Activated T-cell treated with anti-CD3 and anti-CD28 coated beads for 4 hours (primary cell): ENCODE measurements at places on chromosomes 16 and 17.

DNA sequence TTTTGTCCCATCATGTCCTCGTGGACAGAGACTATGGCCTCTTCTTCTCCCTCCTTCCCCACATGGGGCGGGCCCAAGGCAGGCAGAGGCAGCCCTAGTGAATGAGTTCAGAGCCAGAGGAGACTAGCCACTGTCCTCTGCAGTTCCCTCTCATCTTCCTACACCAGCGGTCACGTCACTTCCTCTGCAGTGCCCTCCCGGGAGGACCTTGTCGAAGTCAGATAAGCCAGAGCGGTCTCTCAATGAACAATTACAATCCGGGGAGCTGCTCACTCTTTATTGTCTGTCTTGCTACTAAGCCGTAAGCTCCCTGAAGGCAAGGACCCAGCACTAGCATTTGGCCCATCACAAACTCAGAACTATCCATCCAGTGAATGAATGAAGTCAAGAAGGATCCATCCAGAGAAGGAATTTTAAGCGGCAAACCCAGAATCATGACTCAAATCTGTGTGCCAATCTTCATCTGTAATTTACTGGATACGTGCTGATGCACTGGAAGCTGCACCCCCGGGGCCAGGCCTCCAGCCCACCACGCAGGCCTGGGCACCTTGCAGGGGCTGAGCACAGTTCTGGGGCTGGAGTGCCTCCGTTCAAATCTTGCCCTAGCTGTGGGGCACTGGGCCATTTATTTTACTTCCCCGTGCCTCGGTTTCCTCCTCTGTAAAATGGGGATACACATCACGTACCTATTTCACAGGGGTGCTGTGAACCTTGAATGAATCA, 18.1 kb downstream of the ZNF423 start:
- DNase-seq = no peak

- peak; percentile 31 for DNase-seq
Observed at GRCh38 chr17:44221084-44221861, 1.8 kb upstream of the UBTF start.

GRCh38 chr17:35088356-35088880, 24.9 kb upstream of the RFFL start:
- DNase-seq = no peak

DNA sequence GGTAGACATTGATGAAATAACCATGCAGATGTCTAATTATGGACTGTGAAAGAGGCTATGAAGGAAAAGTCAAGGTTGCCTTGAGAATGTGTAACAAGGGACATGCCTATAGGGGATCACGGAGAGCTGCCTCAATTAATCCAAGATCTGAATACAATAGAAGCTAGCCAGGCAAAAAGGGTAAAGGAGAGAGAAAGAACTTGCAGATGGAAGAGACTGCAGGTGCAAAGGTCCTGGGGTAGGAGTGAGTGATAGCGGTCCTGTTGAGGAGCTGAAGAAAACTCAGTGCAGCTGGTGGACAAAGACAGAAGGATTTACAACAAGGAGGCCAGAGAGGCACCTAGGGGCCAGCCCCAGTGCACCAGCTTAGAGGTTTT, 15.9 kb upstream of the TNS4 start:
- no peak for DNase-seq

DNA sequence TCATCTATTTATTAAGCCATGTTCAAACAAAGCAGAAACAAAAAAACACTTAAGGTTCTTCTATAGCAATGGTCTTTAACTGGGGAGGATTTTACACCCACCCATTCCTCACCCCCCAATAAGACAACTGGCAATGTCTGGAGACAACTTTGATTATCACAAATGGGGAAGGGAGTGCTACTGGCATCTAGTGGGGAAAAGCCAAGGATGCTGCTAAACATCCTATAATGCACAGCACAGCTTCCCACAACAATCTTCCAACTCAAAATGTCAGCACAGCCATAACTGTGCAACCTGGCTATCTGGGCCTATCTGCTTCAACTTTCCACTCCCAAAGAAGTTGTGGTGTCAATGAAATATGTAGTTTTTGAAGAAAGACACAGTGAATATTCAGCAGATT, 1044.4 kb downstream of the CDH8 start:
- DNase-seq = no peak

GRCh38 chr16:89624777-89625761, 11.6 kb downstream of the DPEP1 start:
- no peak for DNase-seq

DNA sequence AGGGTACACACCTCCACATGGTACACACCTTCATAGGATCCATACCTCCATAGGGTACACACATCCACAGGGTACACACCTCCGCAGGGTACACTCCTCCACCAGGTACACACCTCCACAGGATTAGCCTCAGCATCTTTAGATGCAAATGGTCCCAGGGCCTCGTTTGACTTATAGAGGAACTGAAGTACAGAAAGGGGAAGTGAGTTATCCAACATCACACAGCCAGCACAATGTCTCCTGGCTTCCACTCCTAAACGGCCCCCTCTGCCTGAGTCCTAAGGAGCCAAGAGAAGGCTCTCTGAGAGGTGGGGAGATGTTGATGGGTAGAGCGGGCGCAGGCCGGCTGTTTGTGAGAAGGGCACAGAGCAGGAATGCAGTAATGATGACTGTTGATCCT, 12.0 kb downstream of the FOXN1 start:
- no peak for DNase-seq

DNA sequence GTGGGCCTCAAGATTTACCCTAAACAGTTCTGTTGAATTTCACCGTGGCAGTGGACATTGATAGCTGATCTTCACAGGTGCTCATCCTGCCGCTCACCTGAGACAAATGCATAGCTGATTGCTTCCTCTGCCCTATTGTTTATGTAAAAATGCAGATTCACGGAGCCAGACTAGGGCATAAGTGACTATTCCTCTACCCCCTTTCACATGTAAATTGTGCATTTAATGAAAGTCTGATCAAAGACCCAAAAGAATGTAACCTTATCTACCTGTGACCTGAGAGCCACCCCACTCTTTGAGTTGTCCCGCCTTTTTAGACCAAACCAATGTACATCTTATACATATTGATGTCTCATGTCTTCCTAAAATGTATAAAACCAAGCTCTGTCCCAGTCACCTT, 312.4 kb upstream of the CDH5 start:
- DNase-seq = no peak

- DNase-seq = no peak
Observed at GRCh38 chr17:81338274-81339190, 43.4 kb upstream of the SLC38A10 start.

DNA sequence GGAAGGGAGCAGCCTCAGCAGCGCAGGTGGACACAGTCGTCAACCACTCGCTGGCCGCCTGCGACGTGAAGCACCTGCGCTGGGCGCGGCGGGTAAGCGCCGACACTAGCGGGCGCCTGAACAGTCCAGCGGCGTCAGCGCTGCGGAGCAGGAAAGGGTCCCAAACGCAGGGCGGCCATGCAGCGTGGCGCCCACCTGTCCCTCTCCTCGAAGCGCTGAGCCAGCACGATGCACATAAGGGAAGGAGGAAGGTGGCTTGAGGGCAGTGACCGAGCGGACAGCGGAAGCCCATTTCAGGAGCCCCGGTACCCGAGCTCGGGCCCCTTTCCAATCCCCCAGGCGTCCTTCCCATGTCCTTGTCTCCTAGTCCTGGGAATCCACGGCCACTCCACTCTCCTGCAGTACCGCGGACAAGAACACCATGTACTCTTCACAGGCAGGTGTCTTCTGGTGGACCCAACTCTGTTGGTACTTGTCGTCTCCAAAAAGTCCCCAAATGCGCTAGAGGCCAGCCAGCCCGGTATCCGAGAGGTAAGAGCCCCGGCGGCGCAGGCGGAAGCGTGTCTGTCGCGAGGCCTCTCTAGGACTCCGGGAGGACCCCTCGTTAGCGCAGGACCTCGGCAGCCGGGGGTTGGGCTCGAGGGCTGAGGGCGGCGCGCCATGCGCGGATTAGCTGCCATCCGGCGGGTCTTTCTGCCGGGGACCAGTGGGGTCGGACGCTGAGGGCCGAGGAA, 14.4 kb downstream of the ZNF232 start:
- DNase-seq = no peak

- DNase-seq = no peak
Observed at GRCh38 chr17:5069724-5070123, 8.5 kb upstream of the ZFP3 start.

GRCh38 chr17:17445925-17446665, 30.7 kb upstream of the MED9 start:
- DNase-seq = no peak

DNA sequence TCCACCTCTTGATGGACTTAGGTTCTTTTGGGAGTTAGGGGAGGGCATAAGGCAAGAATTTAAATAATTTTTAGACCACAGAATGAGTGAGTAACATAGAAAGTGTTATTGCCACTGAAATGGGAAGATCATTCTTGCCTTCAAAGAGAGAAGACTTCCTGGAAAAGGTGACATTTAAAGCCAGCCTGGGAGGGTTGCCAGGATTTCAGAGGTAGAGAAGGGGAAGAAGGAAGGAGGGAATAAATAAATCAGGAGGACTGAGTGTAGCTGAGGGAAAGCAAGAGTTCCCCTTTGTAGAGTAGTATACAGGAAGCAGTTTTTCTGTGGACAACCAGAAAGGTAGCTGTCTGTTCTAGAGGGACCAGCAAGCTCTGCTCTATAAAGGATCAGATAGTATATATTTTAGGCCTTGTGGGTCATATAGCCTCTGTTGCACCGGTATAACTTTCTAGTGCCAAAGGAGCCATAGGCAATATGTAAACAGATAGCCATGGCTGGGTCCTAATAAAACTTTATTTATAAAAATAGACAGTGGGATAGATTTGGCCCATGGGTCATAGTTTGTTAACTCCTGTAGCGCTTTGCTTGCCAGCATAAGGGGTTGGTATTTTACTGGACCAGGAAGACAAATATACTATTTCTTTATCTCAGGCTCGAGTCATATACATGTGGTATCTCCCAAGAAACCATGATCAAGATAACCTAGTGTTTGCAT, 147.2 kb upstream of the CACNG5 start:
- DNase-seq = no peak

- DNase-seq = no peak
Observed at GRCh38 chr16:57196286-57196685, 10.2 kb downstream of the RSPRY1 start.

DNA sequence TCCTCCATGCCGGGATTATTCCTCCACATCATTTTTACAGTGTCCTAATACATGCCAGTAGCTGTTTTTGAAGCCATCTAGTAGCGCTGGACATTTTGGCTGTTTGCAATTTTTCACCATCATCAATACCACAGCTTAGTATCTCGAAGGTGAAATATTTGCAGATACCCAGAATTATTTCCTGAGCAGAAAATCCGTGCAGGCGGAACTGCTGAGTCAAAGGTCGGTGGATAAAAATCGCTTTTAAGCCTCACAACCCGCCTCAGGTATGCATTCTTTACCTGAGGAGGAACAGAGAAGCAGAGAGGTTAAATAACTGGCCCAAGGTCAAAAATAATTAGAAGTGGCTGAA, 584 bp upstream of the TNRC6A start:
- no peak for DNase-seq

DNA sequence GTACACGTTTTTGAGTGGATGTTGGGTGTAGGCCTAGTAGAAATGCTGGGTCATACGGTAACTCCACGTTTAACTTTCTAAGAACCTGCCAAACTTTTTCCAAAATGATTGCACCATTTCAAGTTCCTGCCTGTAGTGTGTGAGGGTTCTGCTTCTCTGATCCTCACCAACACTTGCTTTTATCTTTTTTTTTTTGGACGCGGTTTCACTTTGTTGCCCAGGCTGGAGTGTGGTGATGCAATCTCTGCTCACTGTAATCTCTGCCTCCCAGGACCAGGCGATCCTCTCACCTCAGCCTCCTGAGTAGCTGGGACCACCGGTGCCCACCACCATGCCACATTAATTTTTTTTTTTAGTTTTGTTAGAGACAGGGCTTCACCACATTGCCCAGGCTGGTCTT, 23.5 kb downstream of the ZNF750 start:
- no peak for DNase-seq
